NCI-H345 (cell line): ENCODE measurements at places on chromosomes 3 and 15.

GRCh38 chr3:187403768-187404288, 35.6 kb downstream of the RTP4 start:
- no peak for DNase-seq

GRCh38 chr3:194285024-194285849, 65.9 kb downstream of the CPN2 start:
- no peak for DNase-seq

GRCh38 chr3:58749948-58750347, 83.4 kb upstream of the FAM3D start:
- no peak for DNase-seq

DNA sequence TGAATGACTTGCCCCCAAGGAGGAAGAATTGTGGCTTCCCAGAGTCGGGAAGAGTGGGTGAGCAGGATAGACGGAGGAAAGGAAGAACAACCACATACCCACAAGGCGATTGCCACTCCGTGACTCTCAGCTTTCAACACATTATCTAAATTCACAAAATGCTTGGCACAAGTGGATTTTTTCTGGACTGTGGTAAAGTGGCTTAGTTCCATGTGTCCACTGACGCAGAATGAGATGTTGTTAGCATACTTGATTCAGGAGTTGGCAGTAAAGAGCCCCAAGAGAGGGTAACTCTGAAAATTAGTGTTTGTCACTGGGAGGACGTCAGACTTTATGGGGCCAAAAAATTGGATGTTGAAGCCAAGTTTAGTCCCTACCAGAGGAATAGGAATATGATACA, 198.8 kb upstream of the CTNNB1 start:
- DNase-seq, result no peak

GRCh38 chr15:60633426-60633968, 154.6 kb upstream of the ICE2 start:
- DNase-seq, result no peak

DNA sequence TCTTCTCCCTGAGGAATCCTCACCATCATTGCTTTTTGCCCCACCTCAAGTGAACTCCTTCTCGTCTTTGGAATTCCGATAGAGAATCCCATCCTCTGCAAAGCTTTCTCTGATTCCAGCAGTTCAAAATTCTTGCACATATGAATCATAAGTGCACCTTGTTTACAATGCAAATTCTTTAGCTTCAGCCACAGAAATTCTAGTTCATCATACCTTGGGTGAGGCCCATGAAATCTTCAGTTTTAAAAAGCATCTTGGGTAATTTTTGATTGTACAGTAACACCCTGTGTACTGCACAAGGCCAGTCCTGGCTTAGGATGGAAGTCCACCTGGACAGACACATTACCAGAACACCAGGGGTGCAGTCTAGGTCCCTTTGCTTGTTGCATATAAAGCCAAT, 30.8 kb downstream of the MDFIC2 start:
- DNase-seq, result no peak

GRCh38 chr3:25229586-25229985, 198.5 kb upstream of the RARB start:
- no peak for DNase-seq

DNA sequence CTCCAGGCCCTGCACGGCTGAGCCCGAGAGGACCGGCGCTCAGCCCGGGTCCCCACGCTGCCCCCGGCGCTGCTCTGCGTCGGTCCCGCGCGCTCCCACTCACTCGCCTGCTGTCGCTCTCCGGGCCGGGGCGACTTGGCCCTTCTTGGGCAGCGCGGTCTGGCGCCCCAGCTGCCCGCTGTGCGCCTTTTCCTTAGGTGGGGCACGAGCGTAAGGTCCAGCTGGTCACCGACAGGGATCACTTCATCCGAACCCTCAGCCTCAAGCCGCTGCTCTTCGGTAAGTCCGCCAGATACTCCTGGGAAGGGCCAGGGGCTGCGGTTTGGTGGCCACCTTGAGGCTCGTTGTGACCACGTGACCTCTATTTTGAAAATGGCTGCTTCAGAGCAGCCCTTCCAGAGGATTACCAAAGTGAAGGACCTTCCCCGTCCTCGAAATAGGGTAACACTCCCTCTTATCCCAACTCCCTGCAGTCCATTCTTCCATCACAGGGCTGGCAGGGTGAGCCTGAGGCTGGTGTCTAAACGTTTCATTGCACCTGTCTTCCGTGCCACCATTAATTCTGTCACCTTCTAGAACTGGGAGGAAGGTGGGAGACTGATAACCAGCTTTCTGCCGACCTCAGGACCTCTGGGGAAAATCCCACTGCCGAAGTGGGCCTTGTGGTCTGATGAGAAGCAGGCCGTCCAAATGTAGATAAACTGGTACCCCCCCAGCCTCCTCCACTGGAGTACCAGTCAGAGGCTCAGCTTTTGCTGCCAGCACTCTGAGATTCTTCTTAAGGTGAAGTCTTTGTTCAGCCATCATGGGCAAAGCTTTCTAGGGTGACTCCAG, 812 bp downstream of the P4HTM start:
- peak; percentile 2 for DNase-seq

- DNase-seq, result no peak
Observed at GRCh38 chr3:120450600-120451271, at the start of gene FSTL1. Gene FSTL1, minus strand, starts transcription at chr3:120450992. Its CDS starts 246 bp downstream, at chr3:120450746.

- DNase-seq, result no peak
Observed at GRCh38 chr3:53039376-53039752, 6.5 kb downstream of the SFMBT1 start.

DNA sequence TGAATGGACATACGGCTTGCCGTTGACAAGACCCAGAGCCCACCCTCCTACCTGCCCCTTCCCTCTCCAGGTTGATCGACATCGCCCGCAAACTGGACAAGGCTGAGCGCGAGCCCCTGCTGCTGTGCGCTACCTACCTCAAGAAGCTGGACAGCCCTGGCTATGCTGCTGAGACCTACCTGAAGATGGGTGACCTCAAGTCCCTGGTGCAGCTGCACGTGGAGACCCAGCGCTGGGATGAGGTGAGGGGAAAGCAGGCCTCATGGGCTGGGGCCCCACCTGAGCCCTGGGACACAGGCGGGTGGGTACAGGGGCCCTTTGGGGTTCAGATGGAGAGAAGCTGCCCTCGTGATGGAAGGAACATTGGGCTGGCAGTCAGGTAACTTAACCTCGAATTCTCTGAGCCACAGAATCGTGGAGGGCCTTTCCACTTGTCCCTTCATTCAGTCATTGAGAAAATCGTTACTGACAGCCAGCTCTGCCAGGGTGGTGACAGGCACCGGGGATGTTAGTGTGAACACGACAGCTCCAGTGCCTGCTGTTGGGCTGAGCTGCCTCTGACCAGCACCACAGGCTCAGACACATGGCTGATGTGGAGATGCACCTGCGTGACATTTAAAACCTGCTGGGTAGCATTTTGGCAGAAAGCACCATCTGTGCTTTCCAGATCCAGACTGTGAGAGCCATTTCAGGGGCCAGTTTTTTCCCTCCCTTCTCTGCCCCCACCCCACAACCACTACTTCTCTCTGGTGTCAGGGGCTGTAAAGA, 25.6 kb upstream of the RHO start:
- peak; percentile 32 for DNase-seq

- DNase-seq, result no peak
Observed at GRCh38 chr15:101175401-101175800, 76.4 kb downstream of the CHSY1 start.

DNA sequence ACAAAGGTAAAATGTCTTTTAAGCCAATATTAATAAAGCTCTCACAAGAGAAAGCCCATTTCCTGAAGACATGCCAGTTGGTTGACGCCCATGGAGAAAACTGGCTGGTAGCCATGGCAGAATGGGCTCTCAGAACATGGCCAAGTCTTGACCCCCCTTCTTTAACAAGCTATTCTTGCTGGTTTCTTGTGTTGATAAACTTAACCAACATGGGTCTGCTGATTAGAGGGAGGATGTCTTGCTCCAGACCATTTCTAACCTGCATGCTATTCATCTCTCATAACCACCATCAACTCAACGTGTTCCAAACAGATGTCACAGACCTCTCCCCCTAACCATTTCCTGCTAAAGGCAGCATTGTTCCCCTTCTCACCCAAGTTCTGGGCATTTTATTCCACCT, 25.7 kb downstream of the NTRK3 start:
- DNase-seq, result no peak

GRCh38 chr3:63960048-63960711, 48.0 kb upstream of the SCAANT1 start:
- no peak for DNase-seq

GRCh38 chr15:65083262-65083701, 6.7 kb downstream of the KBTBD13 start:
- DNase-seq, result no peak

DNA sequence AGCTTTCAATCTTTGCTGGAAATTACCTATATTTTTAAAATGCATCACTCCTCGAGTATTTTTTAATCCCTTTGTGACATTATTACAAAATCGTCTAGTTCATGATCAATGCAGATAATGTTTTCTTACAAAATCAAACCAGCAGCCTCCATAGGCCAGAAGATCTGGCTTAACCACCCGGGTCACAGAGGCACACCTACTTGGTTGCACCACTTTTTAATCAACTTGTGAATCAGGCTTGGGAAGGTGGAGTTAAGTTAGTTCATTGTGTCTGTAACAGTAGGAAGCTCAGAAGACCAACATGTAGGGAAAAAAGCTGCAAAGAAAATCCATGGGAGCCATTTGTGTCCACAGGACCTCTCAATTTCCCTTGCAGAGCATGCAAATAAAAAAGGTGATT, 148.0 kb downstream of the TP63 start:
- DNase-seq, result no peak

GRCh38 chr3:69439643-69440270, 53.9 kb upstream of the FRMD4B start:
- no peak for DNase-seq

DNA sequence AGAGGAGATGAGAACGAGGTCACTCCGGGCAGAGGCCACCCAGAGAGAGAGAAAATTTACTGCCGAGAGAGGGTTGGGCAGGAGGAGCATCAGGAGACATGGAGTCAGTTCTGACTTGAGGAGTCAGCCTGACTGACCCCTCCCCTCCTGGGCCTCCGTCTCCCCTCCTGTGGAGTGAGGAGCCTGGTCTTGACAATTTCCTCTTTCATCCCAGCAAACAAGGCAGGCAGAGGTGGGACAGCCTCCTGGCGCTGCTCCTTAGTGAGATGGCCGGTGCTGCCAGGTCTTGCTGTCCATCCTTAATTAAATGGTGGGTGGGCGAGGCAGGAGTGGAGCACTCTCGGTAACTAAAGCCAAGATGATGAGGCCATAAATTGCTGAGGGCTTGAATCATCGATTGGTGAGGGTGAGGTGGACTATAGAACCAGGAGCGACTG, 60.6 kb downstream of the CYP11A1 start:
- no peak for DNase-seq

DNA sequence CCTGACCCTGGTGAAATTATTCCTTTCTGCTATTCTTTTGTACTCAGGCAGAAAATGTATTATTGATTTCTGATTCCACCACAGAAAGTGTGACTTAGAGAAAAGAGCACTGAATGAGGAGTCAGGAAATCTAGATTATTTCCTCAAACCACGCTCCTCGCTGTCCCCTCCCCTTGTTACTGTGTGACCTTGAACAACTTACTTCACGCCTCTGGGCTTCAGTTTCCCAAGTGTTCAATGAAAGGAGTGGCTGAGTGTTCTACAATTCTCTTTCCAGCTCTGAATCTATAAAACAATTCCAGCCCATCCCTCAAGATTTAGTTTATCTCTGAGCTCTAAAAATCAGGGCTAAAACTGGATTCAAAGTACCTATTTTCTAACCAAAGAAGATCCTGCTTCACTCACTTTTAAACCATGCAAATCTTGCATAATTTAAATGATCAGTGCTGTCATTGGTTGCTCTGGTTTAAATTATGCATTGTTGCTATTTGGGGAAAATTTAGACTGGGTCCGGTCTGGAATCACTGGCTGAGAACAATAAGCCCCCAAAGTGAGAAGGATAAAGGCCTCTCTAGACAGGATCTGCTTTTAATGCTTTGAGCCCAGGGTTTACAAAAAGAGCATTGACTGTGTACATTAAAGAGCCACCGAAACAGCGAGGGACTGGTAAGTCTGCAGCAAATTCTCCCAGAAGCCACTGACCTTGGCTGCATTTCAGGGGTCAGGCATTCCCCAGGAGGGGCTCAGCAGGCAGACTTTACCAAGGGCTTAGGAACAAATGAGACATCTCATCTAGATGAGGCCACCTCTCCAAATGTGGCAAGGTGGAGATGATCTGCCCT, 3.2 kb downstream of the TNIK start:
- DNase-seq, result no peak

DNA sequence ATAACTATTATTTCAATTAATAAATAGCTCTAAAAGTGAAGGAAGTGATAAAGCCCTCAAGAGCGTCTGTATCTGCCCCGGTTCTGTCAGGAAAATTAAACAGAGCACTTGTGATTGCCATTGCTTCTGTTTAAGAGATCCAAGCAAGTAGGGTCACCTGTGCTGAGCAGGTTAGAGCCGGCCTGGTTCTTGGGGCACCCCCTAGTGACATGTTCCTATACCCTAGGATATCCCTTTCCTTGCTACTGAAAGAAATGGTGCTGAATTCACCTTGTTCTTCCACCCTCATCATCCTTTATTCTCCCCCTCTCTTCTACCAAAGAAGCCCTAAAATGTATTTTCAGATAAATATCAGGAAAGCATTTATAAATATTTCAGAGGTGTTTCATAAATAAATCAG, 323.5 kb downstream of the RORA start:
- DNase-seq, result no peak

DNA sequence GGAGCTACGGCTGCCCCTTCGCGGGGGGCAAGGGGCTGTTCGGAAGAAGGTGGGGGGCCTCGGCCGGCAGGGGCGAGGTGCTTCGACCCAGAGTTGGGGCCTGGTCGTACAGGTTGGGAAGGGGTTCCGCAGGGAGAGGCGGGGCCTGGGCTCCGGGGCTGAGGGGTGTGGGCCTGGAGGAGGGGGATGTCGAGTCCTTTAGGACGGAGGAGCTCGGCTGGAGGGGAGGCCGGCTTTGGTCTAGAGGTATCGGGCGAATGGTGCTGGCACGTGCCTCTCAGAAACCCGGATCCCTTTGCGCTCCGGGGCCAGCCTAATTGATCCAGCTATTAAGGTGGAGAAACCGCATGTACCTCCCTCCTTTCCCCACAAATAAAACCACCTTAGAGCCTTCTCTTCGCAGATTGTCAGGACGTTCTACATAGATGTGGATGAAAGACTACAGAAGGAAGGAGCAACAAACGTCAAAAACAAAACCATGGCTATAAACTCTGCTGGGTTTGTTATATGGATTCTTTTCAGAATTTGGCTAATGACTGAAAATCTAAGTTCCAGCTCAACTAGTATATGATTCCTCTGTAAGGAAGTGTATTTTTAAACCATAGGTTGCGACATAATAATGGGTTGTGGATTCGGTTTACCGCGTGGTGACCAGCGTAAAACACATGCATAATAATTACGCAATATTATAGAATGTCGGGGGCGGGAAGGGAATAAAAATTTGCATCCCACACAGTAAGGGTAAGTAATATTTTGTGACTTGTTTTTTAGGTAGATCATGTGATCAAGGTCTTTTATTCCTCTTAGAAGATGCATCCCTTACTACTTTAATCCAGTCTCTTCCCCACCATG, 644 bp upstream of the NGLY1 start:
- DNase-seq, result peak; percentile 51

- DNase-seq, result no peak
Observed at GRCh38 chr15:87938031-87938430, 318.5 kb downstream of the NTRK3 start.

- no peak for DNase-seq
Observed at GRCh38 chr3:105790534-105790933, 78.3 kb downstream of the CBLB start.

- no peak for DNase-seq
Observed at GRCh38 chr3:143084856-143085731, 34.5 kb upstream of the CHST2 start.
